ENCODE measurements at places on chromosomes 12 and 14. TPM values are rescaled to one million over a fixed set of nuclear protein-coding genes. Genes with fewer than 3 reads are reported as not detected.

DHRS4 gene
- total RNA-seq = 25.8 TPM

LRRIQ1 gene
- 0.67 TPM for total RNA-seq

MOK gene
- 6.3 TPM for total RNA-seq

ANKRD33 gene
- not detected for total RNA-seq

TOMM20L gene
- not detected for total RNA-seq

DNA sequence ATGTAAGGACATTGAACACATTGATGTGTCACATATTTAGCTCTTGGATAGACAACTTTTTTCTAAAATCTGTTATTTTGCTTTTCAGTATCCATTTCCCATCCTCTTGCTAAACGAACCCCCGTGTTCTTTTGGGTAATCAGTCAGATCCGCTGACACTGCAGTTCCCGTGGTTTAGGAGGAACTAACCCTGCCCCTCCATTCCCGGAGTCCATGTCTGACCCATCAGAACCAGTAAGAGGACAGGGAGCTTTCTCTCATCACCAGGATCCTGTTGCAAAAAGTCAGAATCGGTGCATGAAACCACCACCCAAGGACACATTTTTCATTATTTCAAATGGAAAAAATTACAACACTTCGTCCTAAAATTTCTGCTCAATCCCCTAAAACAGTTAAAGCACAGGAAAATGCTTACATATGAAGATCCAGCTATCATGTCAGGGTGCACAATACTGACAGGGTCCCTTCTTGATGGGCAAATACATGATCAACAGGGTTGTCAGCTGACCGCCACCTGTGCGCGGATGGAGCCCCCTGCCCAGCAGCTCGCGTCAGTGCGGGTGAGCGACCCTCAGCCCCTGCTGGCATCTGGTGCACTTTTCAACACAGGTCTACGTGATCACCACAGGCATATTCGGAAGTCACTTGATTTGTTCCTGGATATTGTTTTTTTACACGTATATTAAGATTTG, 276.8 kb downstream of the ADGRD1 start:
- no peak for DNase-seq
- H3K4me1 ChIP-seq = peaks cover 6% of the 10 kb centered on the region
- no peaks in the 10 kb centered on the region for H3K36me3 ChIP-seq
- H3K27ac ChIP-seq = no peak overlapping the region
- H3K4me3 ChIP-seq = no peak overlapping the region
- H3K27me3 ChIP-seq = peaks cover 5% of the 10 kb centered on the region

- no peaks in the 10 kb centered on the region for H3K36me3 ChIP-seq
- H3K27ac ChIP-seq = peak overlapping the region; percentile 4
- peaks cover 5% of the 10 kb centered on the region for H3K4me1 ChIP-seq
- no peaks in the 10 kb centered on the region for H3K27me3 ChIP-seq
- DNase-seq = no peak
These were observed 134.4 kb downstream of the BCAT1 start for GRCh38 chr12:24814379-24815113.

GRCh38 chr12:123532019-123532418, 1.5 kb downstream of the RILPL1 start:
- peak overlapping the region; percentile 8 for H3K4me3 ChIP-seq
- no peaks in the 10 kb centered on the region for H3K36me3 ChIP-seq
- no peak for DNase-seq
- H3K27ac ChIP-seq = no peak overlapping the region

DNA sequence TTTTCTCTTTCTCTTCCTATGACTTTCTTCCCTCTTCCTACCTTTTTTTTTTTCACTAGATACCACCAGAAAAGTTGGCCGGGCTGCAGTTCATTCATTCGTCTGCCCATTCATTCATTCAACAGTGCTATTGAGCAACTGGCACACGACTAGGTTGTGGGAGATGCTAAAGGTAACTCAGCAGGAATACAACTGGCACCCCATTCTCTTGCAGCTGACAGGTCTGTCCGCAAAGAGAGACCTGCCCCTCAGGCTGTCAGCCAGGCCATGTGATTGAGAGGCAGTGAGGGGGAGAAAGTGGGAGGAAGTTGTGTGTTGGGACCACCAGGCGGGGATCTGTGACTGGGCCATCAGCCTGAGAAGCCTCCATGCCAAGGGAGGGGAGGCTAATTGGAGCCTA, 105.2 kb downstream of the TSPAN9 start:
- no peak overlapping the region for H3K4me3 ChIP-seq
- no peaks in the 10 kb centered on the region for H3K36me3 ChIP-seq
- DNase-seq = no peak

DNA sequence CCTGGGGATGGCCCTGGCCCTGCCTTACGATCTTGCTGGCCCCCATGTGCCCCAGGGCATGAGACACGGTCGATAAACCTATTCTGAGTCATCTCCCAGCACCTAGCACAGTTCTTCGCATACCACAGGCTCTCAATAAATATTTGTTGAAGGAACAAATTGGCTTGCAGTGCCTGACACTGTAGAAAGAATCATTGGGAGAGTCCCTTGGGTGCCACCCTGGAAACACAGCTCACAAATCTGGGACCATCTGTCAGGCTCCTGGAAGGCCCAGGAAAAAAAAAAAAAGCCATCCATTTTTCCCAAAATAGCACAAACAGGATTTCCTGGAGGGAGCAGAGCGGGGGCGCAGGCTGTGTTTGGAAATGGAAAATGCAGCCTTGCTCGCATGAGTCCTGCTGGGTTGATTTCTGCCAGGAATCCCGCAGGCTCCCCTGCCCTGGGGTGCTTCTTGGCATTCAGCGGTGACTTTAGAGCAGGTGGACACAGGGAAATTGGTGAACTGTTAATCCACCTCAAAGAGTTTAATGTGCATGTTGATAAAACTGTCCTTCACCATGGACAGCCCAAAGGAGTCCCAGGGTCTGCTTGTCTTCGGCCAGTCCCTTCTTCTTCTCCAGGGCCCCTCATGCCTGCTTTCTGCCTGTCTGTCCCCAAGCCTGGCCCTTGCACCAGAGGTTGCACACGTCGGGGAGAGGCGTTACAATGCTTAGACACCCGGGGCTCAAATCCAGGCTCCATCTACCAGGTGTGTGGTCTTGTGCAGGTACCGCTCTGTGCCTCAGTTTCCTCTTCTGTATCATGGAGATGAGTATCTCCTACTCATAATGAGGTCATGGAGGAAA, 106.1 kb upstream of the RFLNA start:
- peaks cover 8% of the 10 kb centered on the region for H3K4me1 ChIP-seq
- H3K27me3 ChIP-seq = no peaks in the 10 kb centered on the region
- no peak overlapping the region for H3K27ac ChIP-seq
- no peaks in the 10 kb centered on the region for H3K36me3 ChIP-seq

DNA sequence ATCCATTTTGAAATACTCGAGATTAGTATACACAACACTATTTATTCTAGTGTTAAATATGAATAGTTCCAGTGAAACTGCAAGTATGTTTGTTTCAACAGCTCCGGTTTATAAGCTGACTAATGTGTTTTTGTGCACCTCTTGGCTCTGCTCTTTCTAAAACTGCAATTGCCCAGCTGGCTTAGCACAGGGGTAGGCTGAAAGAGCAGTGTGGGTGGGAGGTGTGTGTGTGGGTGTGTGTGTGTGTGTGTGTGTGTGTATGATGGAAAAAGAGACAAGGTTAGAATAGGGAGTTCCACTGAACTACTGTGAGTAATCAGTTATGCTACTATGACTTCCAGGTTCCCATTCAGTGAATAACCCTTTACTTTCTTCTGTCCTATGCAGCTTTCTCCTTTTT, 37.8 kb upstream of the DDHD1 start:
- no peak overlapping the region for H3K27ac ChIP-seq
- no peak overlapping the region for H3K4me3 ChIP-seq
- no peak for DNase-seq
- H3K36me3 ChIP-seq = no peaks in the 10 kb centered on the region
- no peaks in the 10 kb centered on the region for H3K27me3 ChIP-seq

DNA sequence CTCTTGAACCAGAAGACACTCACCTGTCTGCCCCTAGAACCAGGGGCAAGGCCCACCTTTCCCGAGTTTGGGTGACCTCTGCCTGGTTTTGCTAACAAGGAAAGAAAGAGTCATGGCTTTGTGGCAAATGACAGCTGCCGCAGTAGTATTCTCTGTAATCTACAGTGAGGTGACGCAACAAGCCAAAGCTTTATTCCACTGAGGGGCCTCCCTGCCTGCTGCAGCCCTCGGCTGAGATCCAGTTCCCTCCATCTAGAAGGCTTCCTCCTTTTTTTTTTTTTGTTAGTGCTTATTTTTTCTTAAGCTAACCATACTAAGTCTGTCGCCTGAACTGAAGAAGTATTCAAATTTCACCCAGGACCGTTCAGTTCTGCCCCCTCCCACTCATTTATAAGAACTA, 142.3 kb upstream of the TMCC3 start:
- no peaks in the 10 kb centered on the region for H3K36me3 ChIP-seq
- DNase-seq = no peak
- H3K4me1 ChIP-seq = no peaks in the 10 kb centered on the region
- no peak overlapping the region for H3K27ac ChIP-seq

DNA sequence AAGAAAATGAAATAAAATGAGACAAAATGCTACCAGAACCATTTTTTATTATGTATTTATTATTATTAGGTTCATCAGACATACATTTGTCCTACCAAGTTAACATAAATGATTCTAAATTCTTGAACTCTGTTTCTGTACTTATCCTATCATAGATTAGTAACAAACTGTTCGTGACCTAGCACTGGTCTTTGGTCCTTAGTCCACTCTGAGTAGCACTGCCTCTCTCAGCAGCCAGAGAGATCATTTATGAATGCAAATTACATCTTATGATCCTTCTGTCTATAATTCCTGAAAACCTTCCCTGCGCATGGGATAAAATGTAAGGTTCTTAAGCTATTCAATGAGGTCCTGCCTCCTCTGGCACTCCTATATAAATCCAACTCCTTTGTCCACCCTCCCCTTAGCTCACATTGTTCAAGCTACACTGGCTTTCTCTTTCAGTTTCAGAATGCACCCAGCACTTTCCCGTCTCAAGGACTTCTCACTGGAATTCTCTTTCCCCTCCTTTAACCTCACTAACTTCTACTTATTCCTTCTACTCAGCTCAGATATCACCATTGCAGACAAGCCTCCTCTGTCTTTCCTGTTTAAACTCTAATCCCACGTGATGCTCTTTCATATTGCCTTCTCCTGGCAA, 17.1 kb downstream of the PDZRN4 start:
- H3K4me3 ChIP-seq = peak overlapping the region; percentile 29
- H3K27me3 ChIP-seq = no peaks in the 10 kb centered on the region
- no peaks in the 10 kb centered on the region for H3K36me3 ChIP-seq
- H3K4me1 ChIP-seq = no peaks in the 10 kb centered on the region

Data from upper lobe of right lung (tissue), 1 donor.